ENCODE measurements at places on chromosomes 1 and 21. TPM values are rescaled to one million over a fixed set of nuclear protein-coding genes. Genes with fewer than 3 reads are reported as not detected.

GRCh38 chr1:198830412-198830811, 191.6 kb downstream of the PTPRC start:
- H3K27me3 ChIP-seq: peaks cover 2% of the 10 kb centered on the region
- H3K27ac ChIP-seq: no peak overlapping the region
- no peak for DNase-seq

- H3K4me3 ChIP-seq: no peak overlapping the region
- H3K36me3 ChIP-seq: peaks cover 2% of the 10 kb centered on the region
- peaks cover 23% of the 10 kb centered on the region for H3K27me3 ChIP-seq
- H3K4me1 ChIP-seq: no peaks in the 10 kb centered on the region
- no peak overlapping the region for H3K27ac ChIP-seq
Measured at GRCh38 chr1:165516469-165516868, 27.3 kb upstream of the LRRC52 start.

GRCh38 chr1:19893687-19894086, 11.5 kb downstream of the OTUD3 start:
- H3K4me3 ChIP-seq: no peak overlapping the region
- H3K27me3 ChIP-seq: no peaks in the 10 kb centered on the region
- H3K36me3 ChIP-seq: peaks cover 22% of the 10 kb centered on the region

- H3K36me3 ChIP-seq: no peaks in the 10 kb centered on the region
- DNase-seq: no peak
- H3K27me3 ChIP-seq: peaks cover 11% of the 10 kb centered on the region
- no peak overlapping the region for H3K4me3 ChIP-seq
- no peak overlapping the region for H3K27ac ChIP-seq
Measured at GRCh38 chr1:63909526-63909925, 135.7 kb downstream of the ROR1 start.

The LRRN2 gene
- total RNA-seq: not detected

The LGR6 gene
- total RNA-seq: 5.8 TPM

GRCh38 chr21:35113064-35113463, 64.0 kb upstream of the RUNX1 start:
- H3K4me1 ChIP-seq: peaks cover 8% of the 10 kb centered on the region
- peak overlapping the region; percentile 27 for H3K27ac ChIP-seq
- H3K36me3 ChIP-seq: peaks cover 4% of the 10 kb centered on the region
- H3K4me3 ChIP-seq: no peak overlapping the region

All from natural killer cell treated with Interleukin-12 subunit alpha and Interleukin-12 subunit beta and Interleukin-15 and Interleukin-18, amount 100 ng/mL, for 72 hours (primary cell).